ENCODE measurements at places on chromosomes 13 and 19. TPM values are rescaled to one million over a fixed set of nuclear protein-coding genes. Genes with fewer than 3 reads are reported as not detected.

The KIR2DL1 gene
- polyA plus RNA-seq = 0.12 TPM

The MAU2 gene
- polyA plus RNA-seq = 67.8 TPM

The LINGO3 gene
- polyA plus RNA-seq = 0.15 TPM

The PSG3 gene
- not detected for polyA plus RNA-seq

The ZNF177 gene
- polyA plus RNA-seq = 4.1 TPM

The NLRP7 gene
- polyA plus RNA-seq = not detected

The ITGBL1 gene
- 3.3 TPM for polyA plus RNA-seq

The RFPL4A gene
- polyA plus RNA-seq = not detected

The IZUMO4 gene
- polyA plus RNA-seq = 4.0 TPM

The WDR87 gene
- 0.07 TPM for polyA plus RNA-seq

The CBARP gene
- polyA plus RNA-seq = 1.1 TPM

The MATK gene
- 1.9 TPM for polyA plus RNA-seq

The PCDH8 gene
- polyA plus RNA-seq = 0.61 TPM

The SIGLECL1 gene
- not detected for polyA plus RNA-seq

The PNKP gene
- 35.1 TPM for polyA plus RNA-seq

The PLPPR2 gene
- 13.0 TPM for polyA plus RNA-seq

The VSTM1 gene
- polyA plus RNA-seq = 0.27 TPM
